GM19239 (cell line): ENCODE measurements at places on chromosomes 12 and 14.

- no peak for DNase-seq
Observed at GRCh38 chr14:88904864-88905263, 80.4 kb downstream of the TTC8 start.

- no peak for DNase-seq
Observed at GRCh38 chr14:96455588-96455987, 46.6 kb upstream of the PAPOLA start.

GRCh38 chr14:23346693-23347405, 5.8 kb downstream of the SLC22A17 start:
- DNase-seq: no peak

- DNase-seq: no peak
Observed at GRCh38 chr12:6917491-6918231, 3.3 kb downstream of the ENO2 start.

- DNase-seq: no peak
Observed at GRCh38 chr12:20415028-20415427, 46.7 kb downstream of the PDE3A start.

DNA sequence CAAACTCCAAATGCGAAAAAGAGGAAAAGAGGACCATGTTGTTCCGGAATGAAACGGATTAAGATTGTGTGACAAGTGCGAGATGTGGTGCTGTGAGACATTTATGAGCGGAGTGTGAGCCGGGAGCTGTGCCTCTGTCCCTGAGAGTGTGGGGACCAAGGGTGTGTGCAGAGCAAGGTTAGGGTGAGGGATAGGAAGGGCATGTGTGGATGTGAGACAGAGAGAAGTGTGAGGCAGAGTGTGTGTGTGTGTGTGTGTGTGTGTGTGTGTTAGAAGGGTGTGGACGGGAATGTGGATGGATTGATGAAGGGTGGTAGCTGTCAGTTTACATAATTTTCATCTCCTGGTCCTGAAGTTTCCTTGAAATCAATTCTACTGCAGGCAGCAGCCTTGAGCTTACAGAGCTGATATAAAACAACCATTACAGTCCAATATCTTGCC, 4.3 kb upstream of the OTX2 start:
- DNase-seq: no peak

- no peak for DNase-seq
Observed at GRCh38 chr12:88802096-88802706, 221.9 kb upstream of the KITLG start.

DNA sequence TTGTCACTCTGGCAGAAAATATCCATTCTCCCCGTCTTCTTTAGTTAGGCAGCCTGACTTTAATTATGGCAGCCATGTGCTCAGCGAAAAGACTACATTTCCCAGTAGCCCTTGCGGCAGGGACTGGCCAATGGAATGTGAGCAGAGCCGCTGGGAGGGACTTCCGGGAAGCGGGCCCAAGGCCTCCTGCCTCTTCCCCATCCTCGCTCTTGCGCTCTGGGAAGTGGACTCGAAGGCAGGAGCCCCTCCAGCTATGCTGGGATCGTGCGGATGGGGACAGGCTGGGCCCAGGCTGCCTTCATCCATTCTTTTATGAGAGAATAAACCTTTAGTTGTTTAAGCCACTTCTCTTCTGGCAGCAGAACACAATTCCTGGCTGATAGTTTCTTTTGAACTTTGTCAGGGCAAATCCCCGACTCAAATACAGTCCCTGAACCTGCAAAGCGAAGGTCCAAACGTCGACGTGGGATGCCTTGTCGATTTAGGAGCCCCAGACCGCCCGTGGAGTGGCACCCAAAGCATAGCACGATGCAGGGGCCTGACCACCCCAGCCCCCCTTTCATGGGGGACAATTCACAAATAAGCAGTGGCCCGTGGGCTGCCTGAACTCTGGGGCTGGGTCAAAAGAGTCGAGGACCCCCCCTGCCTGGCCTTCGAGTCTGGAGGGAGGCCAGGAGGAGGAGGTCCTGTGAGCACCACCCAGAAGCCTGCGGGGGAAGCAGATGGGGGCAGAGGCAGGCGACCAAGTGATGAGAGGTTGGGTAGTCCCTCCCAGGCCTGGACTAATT, 15.6 kb upstream of the LRTM2 start:
- peak; percentile 96 for DNase-seq

DNA sequence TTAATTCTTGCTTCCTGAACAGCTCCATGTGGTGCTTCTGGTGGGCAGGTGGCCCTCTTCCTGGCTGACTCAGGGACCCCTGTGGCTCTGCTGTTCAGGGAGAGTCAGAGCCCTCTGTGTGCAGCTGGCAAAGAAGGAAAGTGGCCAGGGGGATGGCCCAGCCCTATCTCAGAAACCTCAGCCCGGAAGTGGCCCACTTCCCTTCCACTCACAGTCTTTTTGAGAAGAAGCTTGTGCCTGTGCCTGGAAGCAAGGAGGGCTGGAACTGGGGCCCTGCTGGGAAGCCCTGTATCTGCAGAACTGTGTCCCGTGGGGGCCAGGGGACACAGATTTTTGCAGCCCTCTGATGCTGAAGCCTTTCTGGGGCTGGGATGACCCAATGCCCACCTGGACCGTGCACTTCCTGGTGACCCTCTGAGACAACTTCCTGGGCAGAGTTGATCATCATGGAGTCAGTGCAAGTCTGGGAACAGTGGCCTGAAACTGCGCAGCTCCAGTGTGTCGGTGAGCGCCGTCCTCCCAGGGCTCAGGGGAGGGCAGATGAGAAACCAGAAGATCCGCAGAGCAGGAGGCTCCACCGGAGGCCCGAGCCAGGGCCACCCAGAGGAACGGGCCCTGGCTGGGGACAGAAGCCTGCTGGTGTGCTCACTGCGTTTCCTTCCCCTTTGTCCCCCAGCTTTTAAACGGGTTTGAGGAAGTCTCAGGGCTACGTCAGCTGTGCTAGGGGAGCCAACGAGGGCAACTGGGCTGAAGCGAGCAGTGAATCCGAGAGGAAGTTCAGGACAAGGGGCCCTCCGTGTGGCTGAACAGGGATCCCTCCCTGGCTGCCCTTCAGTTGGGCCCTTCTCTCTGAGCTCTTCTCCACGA, 217.4 kb upstream of the RTL1 start:
- peak; percentile 30 for DNase-seq

DNA sequence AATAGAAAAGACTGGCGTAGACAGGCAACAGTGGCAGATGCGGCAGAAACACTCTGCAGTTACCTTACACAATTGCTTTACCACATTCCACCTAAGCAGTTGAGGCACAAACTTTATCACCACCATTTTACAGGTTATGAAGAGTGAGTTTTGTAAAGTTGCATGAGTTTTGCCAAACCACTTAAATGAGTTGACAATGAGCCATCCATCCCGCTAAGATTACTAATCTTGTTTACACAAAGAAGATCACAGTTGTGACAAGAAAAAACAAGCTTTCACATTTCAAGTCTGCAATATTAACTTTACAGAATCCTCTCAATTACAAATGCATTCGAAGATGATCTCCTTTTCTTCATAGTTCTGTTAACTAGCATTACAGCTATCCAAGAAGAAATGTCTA, 1.8 kb downstream of the TMCC3 start:
- DNase-seq: no peak

DNA sequence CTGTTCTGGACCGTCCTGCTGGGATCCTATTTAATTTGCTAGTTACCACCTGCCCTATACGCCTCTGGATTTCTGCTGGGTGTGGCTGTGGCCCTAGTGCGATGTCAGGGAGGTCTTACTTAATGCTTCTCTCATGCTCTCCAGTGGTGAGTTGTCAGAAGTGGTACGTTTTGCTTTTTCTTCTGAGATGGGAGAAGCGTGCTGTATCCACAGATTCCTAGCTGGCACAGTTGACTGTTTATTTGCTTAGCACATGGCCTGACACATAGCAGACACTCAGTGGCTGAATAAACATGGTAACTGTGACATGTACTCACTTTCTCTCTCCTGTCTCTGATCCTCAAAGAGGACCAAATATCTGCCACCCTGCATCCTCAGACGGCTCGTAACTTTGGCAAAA, 107.3 kb downstream of the CACNA1C start:
- no peak for DNase-seq

DNA sequence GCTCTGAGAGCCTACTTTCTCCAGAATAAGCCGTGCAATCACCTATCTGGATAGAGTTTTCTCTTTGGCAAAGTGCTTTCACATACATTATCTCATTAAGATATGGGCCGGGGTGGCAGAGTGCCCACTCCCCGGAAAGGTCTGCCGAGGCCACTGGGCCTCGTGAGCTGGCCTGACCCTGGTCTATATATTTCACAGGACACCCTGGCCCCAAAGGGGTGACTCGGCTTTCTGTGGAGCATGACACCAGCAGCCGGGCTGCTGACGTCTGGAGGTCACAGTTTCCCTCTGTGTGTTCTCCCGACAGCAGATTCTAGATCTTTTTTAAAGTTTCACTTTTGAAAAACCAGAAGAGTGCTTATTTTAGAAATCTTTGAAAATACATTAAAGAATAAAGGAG, 27.9 kb upstream of the ATP2A2 start:
- no peak for DNase-seq

DNA sequence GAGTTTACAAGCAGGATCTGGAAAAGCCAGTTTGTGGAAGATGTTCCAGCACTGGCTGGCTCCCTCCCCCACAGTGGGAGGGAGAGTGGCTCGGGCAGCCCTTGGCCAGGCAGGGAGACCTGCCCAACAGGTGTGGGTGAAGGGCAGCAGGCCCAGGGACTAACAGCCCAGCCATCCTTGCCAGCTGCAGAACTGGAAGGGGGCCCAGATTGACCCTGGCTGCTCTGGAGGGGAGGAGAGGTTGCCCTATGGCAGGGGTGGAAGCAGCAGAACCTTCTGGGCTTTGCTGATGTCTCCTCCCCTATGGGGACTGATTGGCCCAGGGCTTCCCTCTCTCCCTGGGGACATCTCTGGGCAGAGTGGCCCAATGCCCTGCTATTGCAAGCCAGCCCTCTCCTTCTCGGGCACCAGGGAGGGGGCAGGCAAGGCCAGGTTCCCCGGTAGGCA, 20.5 kb downstream of the IRF2BPL start:
- no peak for DNase-seq

GRCh38 chr12:101792046-101792931, 38.5 kb downstream of the GNPTAB start:
- DNase-seq: no peak

GRCh38 chr14:54572316-54572715, 5.4 kb downstream of the SAMD4A start:
- no peak for DNase-seq

DNA sequence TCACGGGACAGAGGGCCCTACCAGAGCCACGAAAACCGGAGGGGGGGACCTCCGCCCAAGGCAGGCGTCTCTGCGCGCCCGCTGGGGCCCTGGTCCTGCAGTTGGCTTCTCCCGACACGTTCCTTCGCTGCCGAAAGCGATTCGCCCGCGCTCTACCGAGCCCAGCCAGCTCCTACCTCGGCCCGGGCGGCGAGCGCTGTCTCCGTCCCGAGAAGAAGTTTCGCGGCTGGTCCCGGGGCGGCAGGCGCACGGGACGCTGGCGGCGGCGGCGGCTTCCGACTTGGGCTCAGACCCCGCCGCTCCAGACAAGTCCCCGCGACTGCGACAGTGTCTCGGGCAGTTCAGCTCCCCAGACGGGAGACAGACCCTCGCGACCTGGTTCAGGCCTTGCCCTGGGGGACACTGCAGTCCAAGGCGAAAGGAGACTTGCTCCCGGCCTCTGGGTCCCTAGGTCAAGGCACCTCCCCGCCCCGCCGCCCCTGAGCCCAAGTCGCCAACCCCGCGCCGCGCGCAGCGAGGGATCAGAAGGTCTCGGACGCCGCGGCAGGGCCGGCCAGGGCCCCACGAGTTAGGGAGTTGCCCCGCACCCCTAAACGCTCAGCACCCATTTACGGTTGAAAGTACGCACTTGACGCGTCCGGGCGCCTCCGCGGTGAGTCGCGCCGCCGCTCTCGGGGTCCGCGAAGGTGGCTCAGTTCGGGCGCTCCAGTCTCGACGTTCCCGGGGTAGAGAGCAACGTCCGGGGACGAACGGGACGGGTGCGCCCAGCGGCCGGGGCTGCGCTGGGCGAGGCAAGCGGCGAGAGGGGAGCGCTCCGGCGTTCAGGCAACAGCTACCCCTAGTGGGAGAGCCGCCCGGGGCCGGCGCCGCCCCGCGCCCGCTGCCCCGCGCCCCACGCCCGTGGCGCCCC, 1.4 kb upstream of the DIO3 start:
- no peak for DNase-seq

DNA sequence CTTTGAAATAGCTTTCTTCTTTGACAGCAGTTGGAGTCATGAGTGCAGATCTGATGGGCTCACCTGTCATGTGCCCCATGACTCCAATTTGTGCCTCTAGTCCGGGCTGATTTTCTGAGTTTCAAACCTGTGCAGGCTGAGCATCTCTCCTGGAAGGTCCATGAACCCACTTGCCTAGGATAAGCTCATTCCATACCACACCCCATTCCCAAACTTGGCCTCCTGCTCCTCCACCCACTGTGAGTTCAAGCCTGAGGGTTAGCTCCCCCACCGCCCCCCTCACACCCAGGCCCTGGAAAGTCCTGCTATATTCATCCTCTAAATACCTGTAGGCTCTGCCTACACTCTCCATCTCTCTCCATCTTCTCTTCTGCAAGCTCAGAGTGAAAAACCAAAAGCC, 126.8 kb upstream of the VRK1 start:
- no peak for DNase-seq

DNA sequence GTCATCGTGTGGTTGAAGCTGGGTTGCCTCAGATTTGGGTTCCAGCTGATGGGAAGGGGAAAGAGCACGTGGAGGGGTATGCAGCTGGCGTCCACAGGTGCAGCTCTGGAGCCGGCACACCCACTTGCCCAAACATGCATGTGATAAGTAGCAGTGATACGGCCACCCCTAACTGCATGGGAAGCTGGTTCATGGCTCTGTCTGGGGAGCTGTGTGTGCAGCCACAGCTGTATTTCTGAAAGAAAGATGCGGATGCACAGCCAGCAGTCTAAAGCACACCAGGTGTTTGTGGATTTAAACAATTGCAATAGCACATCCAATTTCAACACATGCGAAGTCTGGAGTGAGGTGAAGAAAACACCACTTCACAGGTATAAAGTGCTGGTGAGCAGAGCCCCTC, 181.4 kb downstream of the EFCAB11 start:
- no peak for DNase-seq

DNA sequence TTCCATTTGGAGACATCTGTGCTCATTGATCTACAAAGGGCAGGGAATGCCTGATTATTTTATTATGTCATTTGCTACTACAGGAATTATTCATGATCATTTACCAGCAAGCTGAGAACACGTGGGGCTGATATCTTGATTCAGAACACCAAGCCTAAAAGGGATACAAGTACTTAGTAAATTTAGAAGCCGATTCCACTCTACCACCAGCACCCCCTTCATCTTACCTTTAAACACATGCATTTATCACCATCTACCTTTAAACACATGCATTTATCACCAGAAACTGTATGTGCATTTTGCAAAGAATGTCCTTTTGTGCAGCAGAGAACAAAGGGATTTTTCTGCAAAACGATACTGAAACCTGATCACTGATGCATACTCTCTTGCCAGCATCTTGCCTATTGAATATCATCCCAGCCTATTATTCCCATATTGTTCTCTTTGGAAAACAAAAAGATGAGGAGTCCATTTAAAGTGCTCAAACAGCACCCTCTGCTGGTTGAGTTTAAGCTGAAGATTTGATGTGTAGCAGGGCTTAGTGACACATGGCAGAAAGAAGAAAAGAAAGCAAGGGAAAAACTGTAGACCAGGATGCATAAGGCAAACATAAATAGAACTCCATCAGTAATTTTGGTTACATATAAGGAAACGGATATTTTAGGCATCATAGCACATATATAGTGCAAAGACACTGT, 132.6 kb upstream of the PLEKHG7 start:
- DNase-seq: no peak
